ENCODE measurements at places on chromosomes 2 and 18. TPM values are rescaled to one million over a fixed set of nuclear protein-coding genes. Genes with fewer than 3 reads are reported as not detected.

MYO1B gene
- 112 TPM for polyA plus RNA-seq

SPDYA gene
- polyA plus RNA-seq, result 0.81 TPM

ALMS1 gene
- 44.3 TPM for polyA plus RNA-seq

GPR75 gene
- 4.8 TPM for polyA plus RNA-seq

FN1 gene
- polyA plus RNA-seq, result 514 TPM

DUSP11 gene
- polyA plus RNA-seq, result 39.1 TPM

HOXD11 gene
- polyA plus RNA-seq, result 64.8 TPM

TUBA3D gene
- polyA plus RNA-seq, result 2.4 TPM

RGPD8 gene
- 4.0 TPM for polyA plus RNA-seq

UGT1A6 gene
- polyA plus RNA-seq, result 3.7 TPM

SERPINB3 gene
- polyA plus RNA-seq, result not detected

DLX1 gene
- 0.39 TPM for polyA plus RNA-seq

RFX8 gene
- 0.95 TPM for polyA plus RNA-seq

RAB27B gene
- 4.0 TPM for polyA plus RNA-seq

B4GALT6 gene
- polyA plus RNA-seq, result 15.5 TPM

COL4A4 gene
- polyA plus RNA-seq, result 53.5 TPM

SCN7A gene
- 13.0 TPM for polyA plus RNA-seq

C1GALT1C1L gene
- polyA plus RNA-seq, result 3.7 TPM

NPPC gene
- 0.47 TPM for polyA plus RNA-seq

FAM168B gene
- polyA plus RNA-seq, result 118 TPM

CCDC148 gene
- 11.1 TPM for polyA plus RNA-seq

UPP2 gene
- polyA plus RNA-seq, result 9.7 TPM

DSG1 gene
- polyA plus RNA-seq, result 0.09 TPM

GAD1 gene
- 0.68 TPM for polyA plus RNA-seq

DNMT3A gene
- 95.6 TPM for polyA plus RNA-seq

HOXD8 gene
- polyA plus RNA-seq, result 182 TPM
